CD4-positive, alpha-beta T cell treated with Interleukin-15 for 4 hours (primary cell): ENCODE measurements at places on chromosomes 1 and 21.

- no peak for DNase-seq
Measured at GRCh38 chr21:33751120-33751519, 108.8 kb downstream of the ITSN1 start.

DNA sequence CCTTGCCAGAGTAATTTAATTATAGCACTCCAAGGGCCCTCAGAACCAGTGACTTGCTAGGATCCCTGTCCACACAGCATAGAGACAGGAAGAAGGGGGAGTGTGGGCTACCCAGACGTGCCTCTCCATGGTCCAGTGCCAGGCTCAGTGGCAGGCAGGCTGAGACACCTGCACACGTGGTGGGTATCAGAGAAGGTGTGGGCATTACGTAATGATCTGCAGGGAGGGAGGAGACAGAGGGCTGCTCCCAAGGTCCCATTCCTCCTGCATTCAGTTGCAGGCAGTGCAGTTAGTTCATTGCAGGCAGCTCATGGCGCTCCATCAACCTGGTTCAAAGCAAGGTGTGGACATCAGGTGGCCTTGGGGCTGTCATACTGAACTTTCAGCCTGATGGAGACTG is 49.9 kb downstream of the C8B start:
- no peak for DNase-seq

DNA sequence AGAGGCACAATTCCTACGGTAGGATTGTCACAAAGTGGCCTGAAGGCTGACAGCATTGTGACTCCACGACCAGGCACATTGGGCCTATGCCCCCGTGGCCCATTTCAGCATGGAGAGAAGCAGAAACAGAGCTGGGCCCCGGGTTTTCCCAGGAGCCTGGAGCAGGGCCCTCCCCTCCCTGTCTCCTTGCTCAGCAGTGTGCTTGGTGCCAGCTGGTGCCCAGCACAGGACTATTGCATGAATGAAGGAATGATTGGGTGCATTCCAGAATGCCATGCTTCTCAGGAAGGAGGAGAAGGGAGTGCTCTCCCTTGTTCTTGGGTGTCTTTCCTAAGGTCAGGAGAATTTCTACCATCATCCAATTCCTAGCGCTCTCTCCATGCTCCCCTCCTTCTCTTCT is 33.7 kb downstream of the IER5 start:
- no peak for DNase-seq

DNA sequence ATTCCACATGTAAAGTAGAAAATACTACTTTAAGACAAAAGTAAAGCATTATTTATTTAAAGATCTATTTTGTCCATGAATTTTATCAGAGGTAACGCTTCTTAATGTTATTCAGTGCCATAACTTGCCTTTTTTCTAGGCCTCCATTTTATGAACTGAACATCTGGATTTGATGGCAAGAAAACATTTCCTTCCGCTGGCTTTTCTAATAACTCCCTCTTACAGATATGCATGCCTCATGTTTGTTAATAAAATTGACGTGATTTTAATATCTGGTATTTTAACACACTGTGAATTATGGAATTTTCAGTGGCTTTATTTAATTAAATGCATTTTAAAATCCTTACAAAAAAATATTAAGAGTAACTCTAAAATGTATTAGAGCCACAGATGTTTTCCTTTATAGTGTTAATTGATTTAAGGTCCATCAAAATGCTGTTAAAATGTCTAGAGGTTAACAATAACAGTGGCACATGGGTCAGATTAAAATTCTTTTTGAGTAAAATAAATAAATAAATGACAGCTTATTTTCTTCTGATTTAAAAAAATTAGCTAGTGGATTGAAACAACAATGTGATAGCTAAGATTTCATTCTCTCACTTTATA is 15.1 kb downstream of the PTPRC start:
- DNase-seq, result no peak

GRCh38 chr1:159902541-159902940 is 2.6 kb upstream of the CFAP45 start:
- DNase-seq, result no peak

DNA sequence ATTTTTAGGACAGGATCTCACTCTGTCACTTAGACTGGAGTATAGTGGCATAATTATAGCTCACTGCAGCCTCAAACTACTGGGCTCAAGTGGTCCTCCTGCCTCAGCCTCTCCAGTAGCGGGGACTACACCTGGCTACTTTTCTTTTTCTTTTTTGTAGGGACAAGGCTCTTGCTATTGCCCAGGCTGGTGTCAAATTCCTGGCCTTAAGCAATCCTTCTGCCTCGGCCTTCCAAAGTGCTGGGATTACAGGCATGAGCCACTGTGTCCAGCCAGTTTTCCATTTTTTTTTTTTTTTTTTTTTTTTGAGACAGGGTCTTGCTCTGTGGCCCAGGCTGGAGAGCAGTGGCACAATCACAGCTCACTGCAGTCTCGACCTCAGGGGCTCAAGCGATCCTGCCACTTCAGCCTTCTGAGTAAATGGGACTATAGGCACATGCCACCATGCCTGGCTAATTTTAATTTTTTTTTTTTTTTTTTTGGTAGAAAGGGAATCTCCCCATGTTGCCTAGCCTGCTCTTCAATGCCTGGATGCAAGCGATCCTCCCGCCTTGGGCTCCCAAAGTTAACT is 20.6 kb upstream of the CEP85 start:
- no peak for DNase-seq

- no peak for DNase-seq
Measured at GRCh38 chr1:62572476-62572875, 24.8 kb upstream of the ANGPTL3 start.

- DNase-seq, result no peak
Measured at GRCh38 chr1:146021050-146021445, 487 bp downstream of the HJV start.

DNA sequence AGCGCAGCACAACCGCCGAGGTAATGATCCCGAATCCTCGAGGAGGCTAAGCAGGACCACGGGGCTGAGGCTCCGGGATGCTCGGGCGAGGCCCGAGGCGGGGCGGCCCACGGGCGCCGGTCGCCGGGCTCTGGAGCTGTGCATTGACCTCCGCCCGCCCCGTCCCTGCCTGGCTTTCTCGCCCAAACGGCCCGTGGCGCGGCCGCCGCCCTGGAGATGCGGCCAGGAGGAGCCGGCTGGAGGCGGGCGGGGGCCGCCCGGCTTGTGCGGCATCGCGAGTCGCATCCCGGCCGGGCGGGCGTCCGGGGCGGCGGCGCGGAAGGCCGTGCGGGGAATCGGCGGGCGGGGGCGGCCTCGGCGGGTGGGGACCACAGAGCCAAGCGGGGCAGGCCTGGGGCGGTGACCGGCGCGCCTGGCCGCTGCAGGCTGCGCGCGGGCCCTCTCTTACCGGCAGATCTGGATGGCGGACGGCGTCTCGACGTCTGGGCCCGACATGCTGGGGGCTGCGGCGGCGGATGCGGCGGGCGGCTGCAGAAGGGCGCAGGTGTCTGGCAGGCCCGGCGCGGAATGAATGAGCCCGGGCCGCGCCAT is 663 bp downstream of the ACOT7 start:
- DNase-seq, result no peak

GRCh38 chr1:54456361-54456760 is 50.2 kb upstream of the SSBP3 start:
- no peak for DNase-seq

DNA sequence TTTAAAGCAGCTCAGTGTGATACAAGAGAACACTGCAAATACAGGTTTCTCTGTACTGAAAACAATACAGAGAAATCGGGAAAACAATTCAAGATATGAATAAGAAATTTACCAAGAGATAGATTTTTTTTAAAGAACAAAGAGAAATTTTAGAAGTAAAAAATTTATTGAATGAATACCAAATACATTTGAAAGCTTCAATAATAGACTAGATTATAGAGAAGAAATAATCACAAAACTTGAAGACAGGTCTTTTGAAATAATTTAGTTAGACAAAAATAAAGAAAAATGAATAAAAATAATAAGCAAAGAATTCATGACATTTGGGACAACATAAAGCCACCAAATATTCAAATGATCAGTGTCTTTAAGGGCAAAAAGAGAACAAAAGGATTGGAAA is 13.6 kb upstream of the FMO4 start:
- DNase-seq, result no peak

GRCh38 chr1:53371851-53372250 is 44.0 kb upstream of the LRP8 start:
- DNase-seq, result no peak

DNA sequence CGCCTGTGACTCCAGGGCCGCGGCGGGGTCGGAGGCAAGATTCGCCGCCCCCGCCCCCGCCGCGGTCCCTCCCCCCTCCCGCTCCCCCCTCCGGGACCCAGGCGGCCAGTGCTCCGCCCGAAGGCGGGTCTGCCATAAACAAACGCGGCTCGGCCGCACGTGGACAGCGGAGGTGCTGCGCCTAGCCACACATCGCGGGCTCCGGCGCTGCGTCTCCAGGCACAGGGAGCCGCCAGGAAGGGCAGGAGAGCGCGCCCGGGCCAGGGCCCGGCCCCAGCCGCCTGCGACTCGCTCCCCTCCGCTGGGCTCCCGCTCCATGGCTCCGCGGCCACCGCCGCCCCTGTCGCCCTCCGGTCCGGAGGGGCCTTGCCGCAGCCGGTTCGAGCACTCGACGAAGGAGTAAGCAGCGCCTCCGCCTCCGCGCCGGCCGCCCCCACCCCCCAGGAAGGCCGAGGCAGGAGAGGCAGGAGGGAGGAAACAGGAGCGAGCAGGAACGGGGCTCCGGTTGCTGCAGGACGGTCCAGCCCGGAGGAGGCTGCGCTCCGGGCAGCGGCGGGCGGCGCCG is at the start of gene SIM2:
Gene SIM2, plus strand, starts transcription at position 135 of the 565 bp plus-strand sequence. CDS start 632 bp downstream, outside the sequence.
- DNase-seq, result no peak

GRCh38 chr1:41850029-41850428 is 68.7 kb downstream of the HIVEP3 start:
- DNase-seq, result peak; percentile 26

DNA sequence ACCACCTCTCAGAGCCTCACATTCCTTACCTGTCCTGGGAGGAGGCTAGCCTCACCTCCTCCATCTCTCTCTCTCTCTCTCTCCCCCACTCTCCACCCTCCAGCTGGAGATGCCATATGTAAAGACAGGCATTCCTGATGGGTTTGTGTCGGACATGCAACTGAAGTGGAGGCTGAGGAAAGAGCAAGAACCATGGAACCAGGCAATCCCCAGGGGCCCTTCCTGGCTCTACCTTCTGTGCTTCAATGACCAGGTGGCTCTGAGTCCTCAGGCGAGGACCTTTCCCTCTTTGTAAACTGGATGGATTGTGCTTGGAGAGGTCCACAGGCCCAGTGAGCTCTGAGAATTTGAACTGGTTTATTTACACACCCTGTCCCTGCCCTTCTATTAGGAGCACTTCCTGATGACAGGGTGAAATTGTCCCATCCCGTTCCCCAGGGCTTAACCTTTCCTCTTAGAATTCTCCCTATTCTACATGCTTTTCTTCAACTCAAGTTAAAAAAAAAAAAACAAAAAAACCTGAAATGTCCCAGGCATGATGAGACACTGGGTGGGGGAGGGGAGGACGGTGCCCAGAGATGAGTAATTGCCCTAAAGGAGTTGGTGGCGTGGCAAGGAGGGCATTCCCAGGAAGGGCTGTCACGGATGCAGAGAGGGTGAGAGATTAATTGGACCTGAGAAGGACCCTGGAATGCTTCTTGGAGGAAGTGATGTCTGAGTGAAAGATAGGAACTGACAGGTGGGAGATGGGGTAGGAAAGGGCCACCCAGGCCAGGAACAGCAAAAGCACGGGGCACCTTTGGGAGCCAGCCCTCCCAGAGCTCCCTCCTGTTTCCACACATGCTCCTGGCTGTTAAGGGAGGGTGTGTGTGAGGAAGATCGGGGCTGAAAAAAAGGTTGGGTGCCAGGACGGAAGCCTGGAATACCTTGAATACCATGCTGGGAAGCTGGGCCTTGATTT is 50.2 kb upstream of the WASF2 start:
- no peak for DNase-seq

DNA sequence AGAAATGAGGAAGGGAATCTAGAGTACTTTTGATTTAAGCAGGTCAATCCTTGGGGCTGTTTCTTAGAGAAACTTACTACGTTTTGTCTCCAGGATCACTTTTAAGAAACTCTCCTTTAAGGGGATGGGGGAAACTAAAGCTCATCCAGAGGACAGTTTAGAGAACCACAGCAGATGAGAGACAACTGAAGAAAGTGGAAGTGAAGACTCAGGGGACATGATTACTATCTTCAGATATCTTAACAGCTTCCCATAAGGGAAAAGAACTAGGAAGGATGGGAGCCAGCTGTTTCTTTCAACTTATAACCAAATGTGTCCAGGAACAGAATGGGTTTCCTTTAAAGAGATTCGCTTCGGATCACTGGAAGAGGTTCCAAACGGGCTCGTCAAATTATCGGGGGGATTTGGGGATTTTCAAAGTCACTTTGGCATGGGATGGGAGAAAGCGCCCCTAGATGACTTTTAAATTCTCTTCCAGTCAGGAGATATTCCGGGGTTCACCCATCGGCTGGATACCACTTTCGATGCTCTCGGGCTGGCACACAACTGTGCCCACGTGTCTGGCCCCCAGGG is 1.2 kb downstream of the SCMH1 start:
- no peak for DNase-seq

DNA sequence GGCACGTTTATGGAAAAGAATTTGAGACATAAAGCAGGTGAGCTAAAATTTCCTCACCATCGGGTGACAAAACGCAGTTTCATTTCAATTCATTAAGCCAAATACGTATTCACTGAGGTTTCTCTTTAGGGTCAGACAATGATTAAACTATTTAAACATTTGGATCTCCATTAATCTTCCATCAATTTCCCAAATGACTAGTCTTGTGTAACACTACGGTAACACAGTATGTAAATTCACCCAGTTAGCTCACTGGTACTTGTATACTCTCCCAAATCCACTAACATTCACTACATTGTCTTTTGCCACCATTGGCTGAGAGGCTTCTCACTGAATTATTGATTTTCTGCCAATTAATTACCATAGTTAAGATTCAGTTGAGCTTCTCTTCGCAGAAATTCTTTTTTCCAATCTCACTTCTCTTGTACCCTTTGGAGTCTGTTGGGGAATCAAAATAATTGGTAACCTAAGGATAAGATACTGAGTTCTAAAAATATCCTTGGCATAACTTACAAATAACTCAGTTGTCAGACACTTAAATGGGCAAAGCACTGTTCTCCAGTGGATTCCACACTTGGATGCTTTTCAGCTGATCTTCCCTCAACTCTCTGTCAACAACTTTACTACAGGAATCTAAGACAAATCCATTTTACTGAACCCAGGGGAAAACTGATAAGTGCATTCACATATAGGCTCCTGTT is 40.7 kb downstream of the SIPA1L2 start:
- no peak for DNase-seq

- no peak for DNase-seq
Measured at GRCh38 chr1:71228241-71228640, 147.4 kb upstream of the ZRANB2 start.

DNA sequence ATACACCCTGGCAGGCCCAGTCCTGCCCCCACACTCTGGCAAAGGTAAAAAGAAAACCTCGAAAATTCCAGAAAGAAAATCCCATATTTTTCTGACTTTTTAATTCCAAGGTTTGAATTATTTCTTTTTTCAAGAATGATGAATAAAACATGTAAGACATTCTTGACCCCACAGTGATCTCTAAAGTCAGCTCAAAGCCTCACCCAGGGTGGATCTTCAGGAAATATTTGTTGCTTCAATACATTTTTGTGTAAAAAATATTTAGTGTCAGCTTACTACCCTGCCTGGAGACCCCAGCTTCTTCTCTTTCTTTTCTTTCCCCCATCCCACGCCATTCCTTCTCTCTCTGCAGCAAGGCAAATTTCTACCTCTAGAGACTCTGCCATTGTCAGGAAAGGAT is 7.0 kb upstream of the NT5C1A start:
- no peak for DNase-seq
